Activated CD4-positive, alpha-beta T cell treated with anti-CD3 and anti-CD28 coated beads for 24 hours (primary cell): ENCODE measurements at places on chromosomes 11 and 22.

DNA sequence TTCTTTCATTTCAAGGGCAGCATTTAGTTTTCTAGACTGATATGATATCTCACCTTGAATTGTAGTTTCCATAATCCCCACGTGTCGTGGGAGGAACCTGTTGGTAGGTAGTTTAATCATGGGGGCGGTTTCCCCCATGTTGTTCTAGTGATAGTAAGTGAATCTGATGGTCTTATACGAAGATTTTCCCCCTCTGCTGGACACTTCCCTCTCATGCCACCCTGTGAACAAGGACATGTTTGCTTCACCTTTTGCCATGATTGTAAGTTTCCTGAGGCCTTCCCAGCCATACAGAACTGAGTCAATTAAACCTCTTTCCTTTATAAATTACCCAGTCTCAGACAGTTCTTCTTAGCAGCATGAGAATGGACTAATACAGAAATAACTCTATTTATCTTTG is 851.1 kb upstream of the FAT3 start:
- DNase-seq = no peak

DNA sequence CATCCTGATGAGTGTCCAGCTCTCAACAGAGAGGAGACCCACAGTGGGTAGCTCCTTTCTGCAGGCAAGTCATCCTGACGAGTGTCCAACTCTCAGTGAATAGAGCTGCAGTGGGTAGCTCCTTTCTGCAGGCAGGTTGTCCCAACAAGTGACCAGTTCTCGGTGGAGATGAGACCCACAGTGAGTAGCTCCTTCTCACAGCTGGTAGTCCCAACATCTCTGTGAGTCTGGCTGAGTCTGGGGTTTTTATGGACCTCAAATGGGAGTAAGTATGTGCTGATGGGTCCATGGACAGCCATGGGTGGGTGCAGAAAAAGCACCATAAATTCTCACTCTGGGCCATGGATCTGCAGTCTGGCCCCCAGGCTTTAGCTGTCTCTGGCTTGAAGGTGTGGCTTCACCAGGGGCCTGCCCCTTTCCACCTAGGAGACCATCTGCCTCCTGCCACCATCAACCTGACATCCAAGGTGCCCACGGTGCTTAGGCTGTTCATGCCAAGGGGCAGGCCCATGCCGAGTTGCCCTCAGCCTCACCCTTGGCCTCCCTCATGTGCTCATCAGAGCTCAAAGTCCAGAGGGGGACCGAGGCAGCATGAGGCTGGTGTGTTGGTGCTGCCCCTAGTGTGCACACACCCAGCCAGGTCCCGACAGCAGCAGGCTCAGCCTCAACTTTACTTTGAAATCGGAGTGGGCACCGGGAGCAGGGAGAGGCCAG is 15.3 kb downstream of the NPAT start:
- DNase-seq = no peak

DNA sequence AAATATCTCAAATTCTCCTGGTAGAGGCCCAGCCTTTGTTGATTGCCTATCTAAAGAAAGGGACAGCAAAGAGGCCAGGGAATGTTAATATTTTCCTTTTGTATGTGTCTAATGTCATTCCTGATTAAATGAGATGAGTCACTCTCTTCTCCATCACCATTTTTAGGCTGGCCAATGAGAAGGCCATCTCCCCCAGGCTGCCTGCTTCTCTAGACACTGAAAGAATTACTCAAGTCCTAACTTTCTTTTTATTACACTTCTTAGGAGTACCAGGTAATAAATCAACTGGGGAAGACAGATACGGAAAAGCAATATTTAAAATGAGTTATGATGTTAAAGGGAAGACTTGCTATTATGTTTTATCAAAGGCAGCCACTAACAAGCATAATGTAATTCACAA is 259.2 kb upstream of the SORL1-AS1 start:
- no peak for DNase-seq

- no peak for DNase-seq
These were observed 32.0 kb downstream of the LRRC32 start for GRCh38 chr11:76638270-76639197.

GRCh38 chr11:32435942-32436750 is 807 bp upstream of the WT1 start:
- no peak for DNase-seq

GRCh38 chr22:28379075-28379779 is 300.4 kb downstream of the TTC28 start:
- no peak for DNase-seq

- no peak for DNase-seq
These were observed 21.2 kb downstream of the MS4A4E start for GRCh38 chr11:60221692-60222091.

DNA sequence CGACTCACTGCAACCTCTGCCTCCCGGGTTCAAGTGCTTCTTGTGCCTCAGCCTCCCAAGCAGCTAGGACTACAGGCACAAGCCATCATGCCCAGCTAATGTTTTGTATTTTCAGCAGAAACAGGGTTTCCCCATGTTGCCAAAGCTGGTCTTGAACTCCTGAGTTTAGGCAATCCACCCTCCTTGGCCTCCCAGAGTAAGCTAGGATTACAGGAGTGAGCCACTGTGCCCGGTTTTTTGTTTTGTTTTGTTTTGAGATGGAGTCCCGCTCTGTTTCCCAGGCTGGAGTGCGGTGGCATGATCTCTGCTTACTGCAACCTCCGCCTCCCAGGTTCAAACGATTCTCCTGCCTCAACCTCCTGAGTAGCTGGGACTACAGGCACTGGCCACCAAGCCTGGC is 41.0 kb downstream of the CELF1 start:
- no peak for DNase-seq

DNA sequence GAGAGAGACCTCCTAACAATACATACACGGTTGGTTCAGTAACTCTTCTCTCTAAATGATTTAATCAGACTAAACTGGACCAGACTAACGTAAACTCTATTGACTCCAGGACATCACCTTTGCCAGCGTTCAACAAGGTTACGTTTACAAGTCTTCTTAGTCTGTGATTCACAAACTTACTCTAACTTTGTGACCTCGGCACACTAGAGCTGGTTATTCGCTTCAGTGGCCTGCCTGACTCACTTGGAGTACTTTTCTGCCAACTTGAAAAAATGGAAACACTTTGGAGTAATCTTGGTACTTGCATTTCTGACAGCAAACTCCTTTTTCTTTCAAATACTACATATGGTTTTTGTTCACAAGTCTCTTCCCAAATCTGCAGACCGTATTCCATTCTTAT is 26.2 kb downstream of the MTMR2 start:
- DNase-seq = no peak
